Suprapubic skin (tissue), 4 donors: ENCODE measurements at places on chromosomes 4 and X.

DNA sequence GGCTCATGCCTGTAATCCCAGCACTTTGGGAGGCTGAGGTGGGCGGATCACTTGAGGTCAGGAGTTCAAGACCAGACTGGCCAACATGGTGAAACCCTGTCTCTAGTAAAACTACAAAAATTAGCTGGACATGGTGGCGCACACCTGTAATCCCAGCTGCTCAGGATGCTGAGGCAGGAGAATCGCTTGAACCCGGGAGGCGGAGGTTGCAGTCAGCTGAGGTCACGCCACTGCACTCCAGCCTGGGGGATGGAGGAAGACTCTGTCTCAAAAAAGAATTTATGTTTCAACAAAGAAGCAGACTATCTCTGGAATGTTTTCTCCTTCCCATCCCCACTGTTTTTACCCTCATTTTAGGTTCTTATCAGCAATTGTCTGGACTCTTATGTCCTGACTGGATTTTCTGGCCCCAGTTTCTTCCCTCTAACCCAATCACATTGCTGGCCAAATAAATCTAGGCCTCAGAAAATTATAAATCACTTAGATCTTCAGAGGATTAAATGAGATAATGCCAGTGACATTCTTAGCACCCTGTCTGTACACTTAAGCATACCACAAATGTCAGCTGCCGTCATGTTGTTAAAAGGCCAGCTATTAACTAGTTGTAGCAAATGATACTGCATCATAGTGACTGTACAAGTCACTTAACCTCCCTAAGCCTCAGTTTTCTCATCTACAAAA is 44.9 kb upstream of the PRSS48 start:
- no peaks in the 10 kb centered on the region for H3K36me3 ChIP-seq
- no peak overlapping the region for H3K4me3 ChIP-seq
- no peak overlapping the region for H3K27ac ChIP-seq
- DNase-seq = no peak
- peaks cover 13% of the 10 kb centered on the region for H3K4me1 ChIP-seq

GRCh38 chr4:1727117-1728031 is 6.1 kb downstream of the TACC3 start:
- H3K27ac ChIP-seq = peak overlapping the region; percentile 63
- H3K4me1 ChIP-seq = peaks cover 37% of the 10 kb centered on the region
- DNase-seq = no peak
- H3K4me3 ChIP-seq = peak overlapping the region; percentile 13
- peaks cover 8% of the 10 kb centered on the region for H3K36me3 ChIP-seq
- no peaks in the 10 kb centered on the region for H3K27me3 ChIP-seq

DNA sequence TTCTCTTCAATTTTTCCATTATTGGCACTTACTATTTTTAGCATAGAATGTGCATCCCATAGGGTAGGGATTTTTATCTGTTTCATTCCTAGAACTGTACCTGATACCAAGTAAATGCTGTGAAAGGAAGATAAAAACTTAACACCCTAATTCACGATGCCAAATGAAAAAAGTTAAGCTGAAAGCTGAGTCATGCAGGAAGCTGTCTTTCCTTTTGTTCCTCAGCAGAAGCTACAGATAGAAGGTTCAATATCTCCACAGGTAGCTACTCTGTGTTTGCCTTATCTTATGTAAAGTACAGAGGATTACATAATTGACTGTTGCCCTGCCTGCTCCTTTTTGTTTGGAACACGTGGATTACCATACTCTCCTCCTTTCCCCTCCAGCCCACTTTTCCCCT is 77.0 kb downstream of the LRP2BP start:
- no peaks in the 10 kb centered on the region for H3K4me1 ChIP-seq
- no peak overlapping the region for H3K27ac ChIP-seq
- no peak for DNase-seq
- H3K27me3 ChIP-seq = no peaks in the 10 kb centered on the region
- no peak overlapping the region for H3K4me3 ChIP-seq

DNA sequence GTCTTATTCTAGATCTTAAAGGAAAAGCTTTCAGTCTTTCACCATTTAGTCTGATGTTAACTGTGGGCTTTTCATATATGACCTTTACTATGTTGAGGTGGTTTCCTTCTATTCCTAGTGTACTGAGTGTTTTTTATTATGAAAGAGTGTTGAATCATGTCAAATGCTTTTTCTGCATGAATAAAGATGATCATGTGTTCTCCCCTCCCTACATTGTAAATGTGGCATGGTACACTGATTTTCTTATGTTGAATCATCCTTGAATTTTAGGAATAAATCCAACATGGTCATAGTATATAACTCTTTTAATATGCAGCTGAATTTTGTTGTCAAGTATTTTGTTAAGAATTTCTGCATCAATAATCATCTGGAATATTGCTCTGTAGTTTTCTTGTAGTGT is 4.3 kb downstream of the CLGN start:
- H3K27ac ChIP-seq = no peak overlapping the region
- H3K4me1 ChIP-seq = peaks cover 16% of the 10 kb centered on the region
- peaks cover 17% of the 10 kb centered on the region for H3K27me3 ChIP-seq
- H3K36me3 ChIP-seq = no peaks in the 10 kb centered on the region
- H3K4me3 ChIP-seq = no peak overlapping the region

DNA sequence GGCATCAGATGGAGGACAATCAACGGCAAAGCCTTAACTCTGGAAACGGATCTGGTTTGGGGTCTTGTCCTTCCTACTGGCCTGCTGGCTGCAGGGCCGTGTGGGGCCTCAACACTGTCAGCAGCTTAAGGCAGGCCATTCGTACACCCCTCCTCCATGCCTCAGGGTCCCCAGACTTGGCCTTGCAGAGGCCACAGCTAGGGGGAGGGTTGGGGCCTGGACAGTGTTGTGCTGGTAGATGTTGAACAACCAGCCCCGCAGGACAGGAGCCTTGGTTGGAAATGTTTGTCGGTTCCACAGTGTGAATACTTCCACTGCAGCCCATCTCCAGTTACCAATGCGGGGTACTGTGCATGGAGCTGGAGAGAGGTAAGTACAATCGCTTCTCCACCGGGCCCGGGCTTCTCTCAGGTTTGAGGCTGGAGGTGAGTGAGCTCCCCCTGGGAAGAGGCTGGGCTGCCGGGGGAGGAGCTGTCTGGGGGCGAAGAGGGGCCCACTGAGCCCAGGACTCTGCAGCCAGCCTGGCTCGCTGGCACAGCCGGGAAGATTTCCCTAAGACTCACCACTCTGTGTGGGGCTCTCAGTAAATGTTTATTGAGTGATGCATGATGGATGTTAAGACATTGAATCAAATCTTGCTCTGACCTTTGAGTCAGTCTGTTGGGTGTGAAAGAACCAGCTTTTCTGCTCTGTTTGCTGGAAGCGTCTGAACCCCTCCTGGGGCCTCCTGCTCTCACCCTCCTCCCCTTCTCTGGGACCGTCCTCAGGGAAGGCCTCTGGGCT is 19.7 kb upstream of the GPR78 start:
- H3K27ac ChIP-seq = no peak overlapping the region
- no peaks in the 10 kb centered on the region for H3K36me3 ChIP-seq
- peak; percentile 34 for DNase-seq
- no peaks in the 10 kb centered on the region for H3K4me1 ChIP-seq

DNA sequence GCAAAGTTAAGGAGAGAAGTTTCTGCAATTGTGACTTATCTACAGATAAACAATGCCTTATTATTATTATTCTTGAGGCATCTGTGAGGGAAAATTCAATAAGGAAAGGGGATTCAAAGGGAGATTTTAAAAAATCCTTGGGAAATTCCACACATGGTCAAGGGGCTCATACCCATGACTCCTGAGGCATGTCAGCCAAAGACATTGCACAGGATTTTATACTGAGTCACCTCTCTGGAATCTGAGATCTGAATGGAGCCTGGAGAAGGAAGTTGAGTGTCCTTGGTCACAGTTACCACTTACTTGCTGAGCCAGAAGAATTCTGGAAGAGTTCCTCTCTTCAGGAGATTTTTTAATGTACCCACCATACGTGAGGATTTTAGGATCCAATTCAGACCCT is 14.4 kb upstream of the CXCL8 start:
- no peak overlapping the region for H3K4me3 ChIP-seq
- H3K27me3 ChIP-seq = no peaks in the 10 kb centered on the region
- DNase-seq = no peak
- no peaks in the 10 kb centered on the region for H3K36me3 ChIP-seq
- no peak overlapping the region for H3K27ac ChIP-seq
- H3K4me1 ChIP-seq = peaks cover 16% of the 10 kb centered on the region

GRCh38 chr4:178395798-178396197 is 953.6 kb upstream of the AGA start:
- no peaks in the 10 kb centered on the region for H3K4me1 ChIP-seq
- no peak for DNase-seq
- no peak overlapping the region for H3K27ac ChIP-seq
